ENCODE measurements at places on chromosomes 6 and 20.

- DNase-seq, result no peak
These were observed 754.7 kb downstream of the DHX35 start for GRCh38 chr20:39716796-39717341.

DNA sequence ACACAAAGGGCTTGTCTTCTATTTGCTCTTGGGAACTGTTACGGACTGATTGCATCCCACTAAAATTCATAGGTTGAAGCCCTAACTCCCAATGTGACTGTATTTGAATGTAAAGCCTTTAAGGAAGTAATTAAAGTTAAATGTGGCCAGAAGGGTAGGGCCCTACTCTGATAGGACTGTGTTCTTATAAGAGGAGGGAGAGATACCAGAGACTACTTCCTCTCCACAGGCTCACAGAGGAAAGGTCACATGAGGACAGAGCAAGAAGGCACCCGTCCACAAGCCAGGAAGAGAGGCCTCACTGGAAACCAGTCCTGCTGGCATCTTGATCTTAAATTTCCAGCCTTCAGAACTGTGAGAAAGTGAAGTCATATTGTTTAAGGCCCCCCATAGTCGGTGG is 211.9 kb downstream of the CDH26 start:
- no peak for DNase-seq

DNA sequence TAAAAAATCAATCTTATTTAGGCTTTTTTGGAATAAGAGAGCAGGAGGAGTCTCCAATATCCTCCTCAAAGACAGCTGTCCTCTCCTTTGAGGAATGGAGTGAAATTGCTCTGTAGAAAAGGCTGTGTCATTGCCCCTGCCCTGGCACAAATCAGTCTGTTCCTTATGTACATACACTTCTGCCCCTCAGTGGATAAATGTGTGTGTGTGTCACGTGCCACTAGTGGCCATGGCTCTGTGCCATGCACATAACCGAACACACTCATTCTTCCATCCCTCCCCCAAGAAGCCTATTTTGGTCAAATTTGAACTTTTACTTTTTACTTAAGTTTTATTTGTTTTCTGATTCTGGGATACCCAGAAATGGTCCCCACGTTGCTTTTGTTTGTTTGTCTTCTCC is 49.2 kb downstream of the ANKS1A start:
- DNase-seq, result no peak

- no peak for DNase-seq
These were observed 27.8 kb downstream of the CHRNA4 start for GRCh38 chr20:63333241-63333836.

- no peak for DNase-seq
These were observed 841.6 kb upstream of the GJE1 start for GRCh38 chr6:141290941-141291721.

- peak; percentile 57 for DNase-seq
These were observed 195.5 kb downstream of the JARID2 start for GRCh38 chr6:15441215-15441868.

- no peak for DNase-seq
These were observed 177.7 kb upstream of the MCHR2 start for GRCh38 chr6:100171533-100172321.

- DNase-seq, result no peak
These were observed 68.2 kb downstream of the RTN4IP1 start for GRCh38 chr6:106560996-106561685.

GRCh38 chr6:92593201-92593600 is 826.2 kb downstream of the EPHA7 start:
- no peak for DNase-seq

GRCh38 chr6:134373282-134373922 is 55.5 kb upstream of the SGK1 start:
- no peak for DNase-seq

DNA sequence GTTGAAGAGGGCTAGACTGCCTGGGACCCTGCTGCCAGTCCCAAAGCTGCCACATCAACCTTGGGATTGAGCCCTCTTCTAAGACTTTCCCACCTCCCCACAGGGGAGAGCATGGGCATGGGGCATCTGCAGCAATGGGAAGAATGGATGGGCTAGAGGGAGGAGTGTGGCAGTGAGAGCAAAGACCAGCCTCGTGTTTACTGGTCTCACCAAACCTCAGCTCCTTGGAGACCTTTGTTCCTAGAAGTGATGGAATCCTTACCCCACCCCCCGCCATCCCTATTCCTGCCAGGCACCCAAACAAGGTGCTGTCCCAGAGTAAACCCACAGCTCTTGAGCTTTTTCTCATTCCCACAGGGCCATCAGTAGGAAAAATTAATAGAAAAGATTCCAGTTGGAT is 20.0 kb upstream of the ARMC12 start:
- DNase-seq, result no peak

DNA sequence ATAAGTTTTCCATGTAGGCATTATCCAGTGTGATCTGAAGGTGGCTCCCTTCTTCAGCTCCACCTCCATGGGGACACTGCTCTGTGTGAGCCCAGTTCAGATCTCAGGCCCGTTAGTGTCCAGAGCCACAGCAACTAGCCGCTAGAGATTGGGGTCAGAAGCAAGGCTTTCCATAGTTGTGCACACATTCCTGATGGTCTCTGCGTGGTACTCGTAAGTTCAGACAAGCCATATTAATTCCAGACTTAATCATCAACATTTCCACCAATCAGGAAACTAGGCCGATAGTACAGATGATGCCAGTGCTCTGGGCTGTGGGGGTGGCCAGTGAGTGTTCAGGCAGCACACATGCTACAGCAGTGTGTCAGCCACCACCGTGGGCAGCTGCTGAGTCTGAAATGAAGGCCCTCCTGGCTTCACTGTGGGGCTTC is 17.5 kb upstream of the SYNCRIP start:
- peak; percentile 40 for DNase-seq

GRCh38 chr6:168210239-168211105 is 109.1 kb downstream of the DACT2 start:
- DNase-seq, result no peak

DNA sequence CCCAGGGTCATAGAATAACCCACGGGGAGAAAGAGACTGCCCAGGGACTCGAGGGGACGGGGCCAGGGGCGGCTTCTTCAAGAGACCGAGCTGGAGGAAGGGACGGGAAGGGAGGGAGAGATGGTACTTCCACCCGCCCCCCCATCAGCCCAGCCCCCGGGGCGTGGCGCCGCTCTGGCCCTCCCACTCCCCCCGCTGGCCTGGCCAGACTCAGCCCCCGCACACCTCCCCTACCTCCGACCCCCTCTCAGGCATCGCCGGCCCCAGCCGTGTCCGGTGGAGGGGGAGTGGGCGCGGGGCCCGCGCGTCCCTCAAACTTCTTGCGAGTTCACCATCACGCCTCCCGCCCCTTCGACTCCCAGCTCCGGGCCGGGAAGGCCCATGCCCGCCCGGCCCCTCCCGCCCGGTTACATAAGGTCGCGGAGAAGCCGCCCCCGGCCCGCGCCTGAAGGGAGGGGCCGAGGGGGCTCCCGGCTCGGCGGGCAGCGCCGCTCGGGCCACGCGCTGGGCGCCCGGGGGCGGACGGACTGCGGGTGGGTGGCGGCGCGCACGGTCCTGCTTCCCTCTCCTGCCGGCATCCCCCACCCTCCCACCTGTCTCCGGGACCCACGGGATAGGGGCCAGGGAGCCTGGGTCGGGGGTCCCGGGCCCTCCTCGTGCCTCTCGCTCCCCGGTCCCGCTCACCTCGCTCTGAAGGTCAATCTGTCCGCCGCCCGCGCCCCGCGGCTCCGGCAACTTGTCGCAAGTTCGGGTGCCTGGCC is 562 bp downstream of the TFEB start:
- peak; percentile 66 for DNase-seq

- no peak for DNase-seq
These were observed 120.1 kb downstream of the SNX5 start for GRCh38 chr20:17848249-17849048.

- no peak for DNase-seq
These were observed 30.7 kb downstream of the STK38 start for GRCh38 chr6:36516559-36516958.

GRCh38 chr20:58028123-58028522 is 200.3 kb downstream of the ANKRD60 start:
- DNase-seq, result no peak

- DNase-seq, result no peak
These were observed 72.9 kb downstream of the SLC22A3 start for GRCh38 chr6:160420969-160421556.

DNA sequence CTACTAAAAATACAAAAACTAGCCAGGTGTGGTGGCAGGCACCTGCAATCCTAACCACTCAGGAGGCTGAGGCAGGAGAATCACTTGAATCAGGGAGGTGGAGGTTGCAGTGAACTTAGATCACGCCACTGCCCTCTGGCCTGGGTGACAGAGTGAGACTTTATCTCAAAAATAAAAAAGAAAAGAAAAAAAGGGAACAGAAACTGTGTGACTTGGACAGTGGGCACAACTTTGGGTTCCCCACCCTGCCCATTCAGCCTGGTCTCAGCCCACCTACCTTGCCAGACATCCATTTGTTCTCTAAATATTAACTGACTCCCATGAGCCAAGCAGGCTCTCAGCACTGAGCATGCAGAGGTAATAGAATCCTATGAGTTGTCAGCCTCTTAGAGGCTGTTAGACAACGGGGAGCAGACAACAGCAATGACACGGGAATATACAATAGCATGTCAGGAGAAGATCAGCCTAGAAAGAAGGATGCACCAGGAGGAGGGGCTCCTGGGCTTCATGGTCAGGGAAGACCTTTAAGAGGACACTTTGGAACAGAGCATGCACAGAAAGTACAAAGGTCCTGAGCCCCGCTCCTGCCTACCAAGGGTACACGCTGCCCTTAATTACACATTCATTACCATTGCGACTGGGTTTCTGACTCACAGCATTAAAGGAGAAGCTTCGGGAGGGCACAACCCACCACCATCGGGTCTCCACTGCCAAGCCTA is 20.0 kb downstream of the FAM209B start:
- DNase-seq, result no peak

DNA sequence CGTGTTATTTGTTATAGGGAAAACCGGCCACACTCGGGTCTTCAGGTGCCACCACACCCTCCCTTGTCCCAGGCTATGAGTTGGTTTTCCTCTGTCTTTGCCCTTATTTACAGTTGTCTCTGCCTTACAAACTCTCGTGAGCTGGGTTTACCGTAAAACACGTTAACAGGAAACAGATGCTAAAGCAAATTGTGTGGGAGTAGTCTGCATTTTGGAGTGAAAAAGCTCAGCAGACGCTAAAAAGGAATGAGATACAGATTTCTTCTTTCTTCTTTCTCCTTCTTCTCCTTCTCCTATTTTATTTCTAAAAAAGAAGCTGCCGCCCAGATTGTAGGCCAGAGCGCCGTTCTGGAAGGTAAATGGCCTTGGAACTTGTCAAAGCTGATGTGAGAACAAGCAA is 51.9 kb downstream of the APCDD1L start:
- no peak for DNase-seq

- DNase-seq, result no peak
These were observed 52.2 kb downstream of the SAMD5 start for GRCh38 chr6:147560670-147561069.

- DNase-seq, result peak; percentile 60
These were observed 18.2 kb upstream of the MYB start for GRCh38 chr6:135162678-135163439.

DNA sequence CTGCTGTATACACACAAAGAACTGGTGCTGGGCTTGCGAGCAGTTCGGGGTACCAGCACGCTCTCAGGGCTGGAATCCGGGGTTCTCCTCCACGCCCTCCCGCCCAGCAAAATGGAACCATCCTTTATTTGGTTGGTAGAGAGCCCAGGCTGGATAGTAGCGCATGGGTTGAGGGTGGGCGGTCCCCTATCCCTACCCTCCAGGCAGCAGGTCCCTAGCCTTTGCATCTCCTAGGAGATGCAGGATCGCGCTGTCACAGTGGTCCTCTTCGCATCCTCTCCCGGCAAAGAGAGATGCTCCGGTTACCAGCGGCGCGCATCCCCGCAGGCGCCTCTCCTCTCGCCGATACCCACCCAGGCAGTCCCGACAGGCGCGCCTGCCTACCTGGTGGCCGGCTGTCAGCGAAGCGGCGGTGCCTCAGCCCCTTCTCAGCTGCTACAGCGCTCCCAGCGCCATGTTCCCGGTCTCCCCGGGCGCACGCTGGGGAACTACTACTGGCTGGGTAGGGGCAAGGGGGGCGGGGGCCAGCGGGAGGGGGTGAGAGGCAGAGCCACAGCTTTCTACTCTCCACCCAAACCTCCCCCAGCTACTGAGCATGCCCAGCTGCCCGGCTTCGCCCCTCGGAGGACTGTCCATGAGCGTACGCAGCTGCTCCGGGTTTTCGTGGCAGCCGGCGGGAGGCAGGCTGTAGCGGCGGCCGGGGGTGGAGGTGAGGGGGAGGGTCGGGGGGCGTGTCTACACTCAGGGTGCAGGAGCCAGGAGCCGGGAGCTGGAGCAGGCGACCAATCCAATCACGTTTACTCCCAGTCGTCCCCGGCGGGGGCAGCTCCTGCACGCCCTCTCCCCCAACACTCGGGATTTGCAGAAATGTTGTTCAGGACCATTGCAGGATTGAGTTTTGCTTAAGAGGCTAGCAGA is at the start of gene PAK5:
PAK5 (minus strand) TSS at position 699 of the 918 bp plus-strand sequence. CDS start 194,748 bp downstream, outside the sequence.
- DNase-seq, result no peak

DNA sequence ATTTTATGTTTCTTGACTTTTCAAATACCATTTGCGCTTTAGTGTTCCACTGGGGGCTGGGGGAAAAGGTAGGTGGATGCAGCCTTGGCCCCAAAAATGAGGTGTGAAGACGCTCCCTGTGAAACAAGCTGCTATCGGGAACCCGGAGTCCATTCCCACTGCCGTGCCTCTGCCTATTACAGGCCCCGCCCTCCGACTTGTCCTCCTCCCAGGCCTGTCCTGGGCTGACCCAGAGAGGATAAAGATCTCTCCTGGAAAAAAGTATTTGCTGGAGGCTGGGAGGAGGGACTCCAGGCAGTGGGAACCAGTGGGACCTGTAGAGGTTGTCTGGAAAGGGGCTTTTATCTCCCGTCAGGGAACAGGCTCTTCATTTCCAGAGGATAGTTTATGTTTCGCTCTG is 215.0 kb downstream of the SLC24A3 start:
- no peak for DNase-seq

GRCh38 chr20:45822857-45823256 is 4.3 kb downstream of the TNNC2 start:
- DNase-seq, result peak; percentile 56

- no peak for DNase-seq
These were observed 425.3 kb upstream of the SLC35B3 start for GRCh38 chr6:8860671-8861070.

- DNase-seq, result no peak
These were observed 44.9 kb downstream of the IRF4 start for GRCh38 chr6:436308-437036.

DNA sequence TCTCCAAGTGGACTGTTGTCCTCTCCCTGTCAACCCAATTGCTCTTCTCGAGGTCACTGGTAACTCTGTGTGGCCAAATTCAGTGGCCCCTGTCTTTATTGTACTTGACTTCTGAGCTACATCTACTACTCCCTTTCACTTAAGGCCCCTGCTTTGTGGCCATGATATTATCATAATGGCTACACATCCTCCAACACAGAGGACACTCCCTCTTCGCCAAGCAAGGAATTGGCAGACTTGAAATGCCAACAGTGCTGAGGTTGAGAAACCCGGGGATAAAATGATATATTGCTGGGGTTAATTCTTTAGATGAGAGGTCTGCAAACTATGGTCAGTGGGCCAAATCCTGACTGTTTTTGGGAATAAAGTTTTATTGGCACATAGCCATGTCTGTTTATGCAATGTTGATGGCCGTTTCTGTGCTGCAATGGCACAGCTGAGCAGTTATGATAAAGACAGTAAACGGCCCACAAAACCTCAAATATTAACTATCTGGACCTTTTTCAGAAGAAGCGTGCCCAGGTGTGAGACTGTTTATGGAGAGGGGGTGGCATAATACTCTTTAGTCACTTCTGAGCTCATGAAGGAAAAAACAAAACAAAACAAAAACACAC is 12.0 kb upstream of the MRPS10 start:
- DNase-seq, result no peak

- DNase-seq, result no peak
These were observed 44.8 kb downstream of the RIPOR2 start for GRCh38 chr6:24891004-24891403.

Data from HT-29 (cell line).